ENCODE measurements at places on chromosomes 3 and 15. TPM values are rescaled to one million over a fixed set of nuclear protein-coding genes. Genes with fewer than 3 reads are reported as not detected.

DNA sequence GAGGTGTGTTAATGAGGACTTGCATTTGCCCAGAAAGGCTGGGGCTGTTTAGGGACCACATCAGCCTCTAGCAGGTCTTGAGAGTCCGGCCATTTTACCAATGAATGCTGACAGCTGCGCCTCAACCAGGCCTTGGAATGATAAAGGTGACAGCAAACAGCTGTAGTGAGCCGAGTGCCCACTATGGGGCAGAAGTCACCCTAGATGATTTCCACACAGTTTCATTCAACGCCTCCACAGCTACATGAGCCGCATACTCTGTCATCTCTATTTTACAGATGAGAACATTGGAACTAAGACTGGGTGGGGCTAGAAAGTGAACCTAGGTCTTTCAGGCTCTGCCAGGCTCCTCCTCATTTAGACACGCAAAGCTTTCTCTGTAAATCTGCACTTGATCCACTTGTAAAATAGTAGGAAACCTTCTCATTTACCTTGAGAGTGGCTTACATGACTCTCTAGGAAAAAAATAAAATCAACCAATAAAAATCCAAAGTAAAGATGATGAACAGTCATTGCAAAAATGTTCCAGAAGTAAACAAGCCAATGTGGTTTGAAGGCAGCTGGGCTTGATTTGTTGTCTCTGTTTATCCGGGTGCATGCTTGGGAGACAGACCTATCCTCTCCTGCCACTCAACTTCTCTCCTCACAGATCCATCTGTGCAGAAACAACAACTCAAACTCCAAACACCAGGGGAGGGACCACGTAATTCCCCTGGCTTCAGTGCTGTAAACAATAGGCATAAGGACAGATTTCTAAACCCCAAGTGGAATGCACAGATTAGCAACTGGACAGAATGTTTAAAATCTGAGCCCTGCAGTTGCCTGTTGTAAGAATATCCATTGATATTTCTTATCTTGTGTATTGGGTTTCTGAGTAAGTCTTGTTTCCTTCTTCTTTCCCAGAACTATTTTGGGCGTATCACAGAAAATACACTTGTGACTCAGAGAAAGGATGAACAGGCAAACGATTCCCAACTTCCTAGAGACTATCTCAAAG lies 31.5 kb upstream of the LDHAL6B start:
- peak overlapping the region; percentile 10 for H3K27ac ChIP-seq
- no peak overlapping the region for H3K4me3 ChIP-seq
- H3K27me3 ChIP-seq: no peaks in the 10 kb centered on the region
- peaks cover 30% of the 10 kb centered on the region for H3K36me3 ChIP-seq
- no peak for DNase-seq
- peaks cover 11% of the 10 kb centered on the region for H3K4me1 ChIP-seq

- no peak overlapping the region for H3K4me3 ChIP-seq
- H3K27ac ChIP-seq: no peak overlapping the region
- H3K4me1 ChIP-seq: no peaks in the 10 kb centered on the region
- no peaks in the 10 kb centered on the region for H3K27me3 ChIP-seq
Measured at GRCh38 chr3:158267015-158267414, 157.1 kb downstream of the RSRC1 start.

DNA sequence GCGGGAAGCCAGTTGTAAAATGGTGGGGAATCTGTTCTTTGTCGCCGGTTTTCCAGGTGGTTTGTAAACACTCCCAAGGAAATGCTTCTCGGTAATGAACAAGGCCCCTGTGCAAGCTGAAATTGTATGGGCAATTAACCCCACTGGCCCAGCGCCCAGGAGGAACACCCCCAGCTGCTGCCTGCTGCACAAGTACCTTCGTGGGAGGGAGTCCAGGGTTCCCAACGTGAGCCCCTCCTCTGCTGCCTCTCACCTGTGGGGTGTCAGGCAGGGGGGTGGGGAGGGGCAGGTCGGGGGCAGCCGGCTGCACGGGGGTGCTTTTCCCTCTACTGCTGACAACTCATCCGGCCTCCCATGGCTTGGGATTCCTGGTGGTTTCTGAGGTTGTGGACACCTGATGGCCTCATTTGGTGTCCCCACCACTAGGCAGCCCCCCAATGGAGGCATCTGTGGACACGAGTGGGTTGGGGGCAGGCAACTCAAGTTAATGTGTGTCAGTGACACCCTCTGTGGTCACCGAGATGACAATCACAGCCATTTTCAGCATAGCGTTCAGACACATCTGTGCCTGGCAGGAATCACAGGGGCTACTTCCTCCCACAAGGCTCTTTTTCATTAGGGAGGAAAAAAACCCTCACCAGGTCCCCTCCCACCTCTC lies 35.6 kb upstream of the PRR23E start:
- H3K27ac ChIP-seq: no peak overlapping the region
- H3K4me3 ChIP-seq: no peak overlapping the region

- no peak overlapping the region for H3K27ac ChIP-seq
- H3K4me3 ChIP-seq: no peak overlapping the region
- peaks cover 12% of the 10 kb centered on the region for H3K36me3 ChIP-seq
- no peaks in the 10 kb centered on the region for H3K27me3 ChIP-seq
Measured at GRCh38 chr15:67224889-67225288, 29.6 kb downstream of the AAGAB start.

The SERINC4 gene
- not detected for total RNA-seq

The TTLL13 gene
- not detected for total RNA-seq

The KBTBD12 gene
- 3.8 TPM for total RNA-seq

The ADAMTS17 gene
- total RNA-seq: 6.6 TPM

The PLSCR4 gene
- total RNA-seq: 69.1 TPM

The HTR3E gene
- not detected for total RNA-seq

The IGSF10 gene
- 4.0 TPM for total RNA-seq

The EPHA3 gene
- total RNA-seq: 18.4 TPM

Measured in esophagus muscularis mucosa (tissue), 4 donors.